ENCODE measurements at places on chromosomes 2 and 18.

DNA sequence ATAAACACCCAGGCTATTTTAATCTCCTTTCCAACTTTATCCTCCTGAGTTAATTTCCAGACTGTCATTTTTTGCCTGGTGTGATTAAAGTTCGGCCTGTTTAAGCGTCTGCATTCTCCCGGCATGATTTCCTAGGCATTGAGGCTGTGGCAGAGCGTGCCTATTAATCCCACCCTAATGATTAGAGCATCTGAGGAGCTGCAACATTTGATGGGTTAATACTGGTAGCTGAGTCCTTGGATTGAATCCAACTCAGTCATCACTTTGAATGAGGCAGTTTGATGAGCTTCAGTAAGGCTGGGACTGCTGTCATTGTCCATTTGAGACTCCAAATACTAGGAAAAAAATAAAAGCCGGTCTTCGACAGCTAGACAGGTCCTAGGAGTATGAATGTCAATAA, 882.5 kb downstream of the SLC4A3 start:
- no peak for DNase-seq

- no peak for DNase-seq
These were observed at the start of gene SLC16A14 for GRCh38 chr2:230068651-230069055. Gene SLC16A14 (minus strand): TSS chr2:230068924. CDS start chr2:230059352, 9,572 bp downstream.

- no peak for DNase-seq
These were observed 8.9 kb upstream of the NFE2L2 start for GRCh38 chr2:177273408-177273807.

DNA sequence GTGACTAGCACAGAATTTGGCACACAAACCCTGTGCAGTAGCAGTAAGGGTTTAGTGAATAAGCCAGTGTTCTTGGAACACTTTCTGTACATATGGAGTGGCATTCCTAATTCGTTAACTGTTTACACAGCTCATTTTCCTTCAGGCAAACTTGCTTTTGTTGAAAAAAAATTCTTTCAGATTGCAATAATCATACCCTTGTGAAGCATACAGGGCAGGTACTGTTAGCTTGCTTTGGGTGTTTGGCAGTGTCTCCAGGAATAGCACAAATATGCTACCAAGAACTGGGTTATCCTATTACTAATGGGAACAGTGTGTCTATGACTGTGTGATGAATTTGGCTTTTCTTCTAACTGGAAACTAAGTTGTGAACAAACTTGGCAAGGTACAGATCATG, 33.4 kb downstream of the UGP2 start:
- no peak for DNase-seq

GRCh38 chr2:96236882-96237281, 28.3 kb upstream of the STARD7 start:
- DNase-seq: no peak

GRCh38 chr2:74399785-74400184, 19.7 kb upstream of the DCTN1 start:
- DNase-seq: no peak

DNA sequence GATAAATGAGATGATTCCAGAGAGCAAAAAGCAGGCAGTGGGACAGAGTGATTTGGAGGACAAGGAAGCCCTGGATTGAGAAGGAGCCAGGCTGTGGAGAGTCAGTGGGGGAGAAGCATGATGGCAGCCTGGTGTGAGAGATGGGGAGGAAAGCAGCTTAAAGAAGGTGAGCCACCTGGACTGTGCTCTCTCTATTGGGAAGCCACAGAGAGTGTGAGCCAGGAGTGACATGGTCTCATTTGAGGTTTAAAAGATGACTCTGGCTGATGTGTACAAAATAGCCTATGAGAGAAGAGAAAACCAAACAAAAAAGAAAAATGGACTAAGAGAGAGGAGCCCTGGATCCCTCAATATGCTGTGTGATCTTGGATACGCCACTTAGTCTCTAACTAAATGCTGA, 12.9 kb upstream of the EPAS1 start:
- DNase-seq: no peak

DNA sequence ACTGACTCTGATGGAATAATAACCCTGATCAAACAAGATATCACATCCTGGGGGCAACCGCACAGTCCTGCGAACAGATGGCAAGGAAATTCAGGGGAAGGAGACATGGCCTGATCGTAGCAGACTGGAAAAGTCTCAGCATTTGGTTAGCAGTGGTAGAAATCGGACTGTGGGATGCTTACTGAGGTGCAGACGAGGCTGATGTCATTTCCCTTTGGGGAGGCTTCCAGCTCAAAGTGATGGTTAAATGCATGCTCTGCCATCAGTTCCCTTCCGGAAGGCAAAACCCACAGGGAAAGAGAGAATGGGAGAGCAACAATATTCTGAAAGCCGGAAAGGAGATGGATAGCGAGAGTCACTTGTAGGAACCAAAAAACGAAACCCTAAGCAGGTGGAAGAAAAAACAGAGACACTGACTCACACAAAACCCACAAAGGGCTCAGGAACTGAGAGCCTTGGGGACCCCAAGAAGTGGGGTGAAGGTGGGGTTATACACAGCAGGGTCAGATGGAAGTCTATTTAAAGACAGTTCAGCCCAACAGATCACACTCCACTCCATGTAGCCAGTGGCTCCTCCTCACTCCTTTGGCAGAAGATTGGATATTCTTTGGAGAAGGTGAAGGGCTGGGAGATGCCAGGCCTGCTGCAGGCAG, 93.1 kb downstream of the INPP5D start:
- DNase-seq: no peak

DNA sequence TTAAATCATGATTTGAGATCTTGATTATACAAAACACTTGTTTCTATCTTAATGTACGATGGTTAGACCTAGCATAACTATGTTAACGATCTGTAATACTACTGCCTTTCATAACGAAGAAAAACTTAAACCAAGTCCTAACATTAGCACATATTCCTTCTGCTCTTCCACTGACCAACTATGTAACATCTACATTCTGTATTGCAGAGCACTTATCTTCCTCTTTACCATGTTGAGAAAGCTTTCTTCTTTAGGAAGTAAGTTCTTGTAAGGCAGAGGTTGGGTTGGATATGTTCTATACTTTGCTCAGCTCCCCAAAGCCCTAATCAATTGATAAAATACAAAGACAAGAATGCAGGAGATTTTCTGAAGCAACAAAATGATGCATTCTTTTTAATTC, 7.9 kb upstream of the ZNF407 start:
- DNase-seq: no peak

- no peak for DNase-seq
These were observed 1.1 kb downstream of the HADHB start for GRCh38 chr2:26245810-26246209.

- no peak for DNase-seq
These were observed 146.6 kb upstream of the NCK2 start for GRCh38 chr2:105597806-105598803.

DNA sequence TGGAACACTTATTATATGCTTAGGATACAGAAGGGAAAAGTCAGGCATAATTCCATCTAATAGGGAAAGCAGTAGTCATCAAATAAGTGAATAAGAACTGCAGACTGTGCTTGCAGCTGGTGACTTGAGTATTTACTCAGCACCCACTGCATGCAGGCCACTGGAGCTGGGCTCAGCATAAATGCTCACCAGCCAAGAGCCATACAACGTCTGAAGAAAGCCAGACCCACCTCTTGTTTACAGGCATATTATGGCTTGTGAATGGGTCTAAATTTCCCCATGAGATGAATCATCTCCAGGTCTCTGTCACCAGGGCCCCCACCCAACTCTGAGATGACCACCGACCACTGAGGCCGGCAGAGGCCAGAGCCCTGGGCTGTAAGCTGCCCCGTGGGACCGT, 123.8 kb upstream of the PKDCC start:
- DNase-seq: no peak

DNA sequence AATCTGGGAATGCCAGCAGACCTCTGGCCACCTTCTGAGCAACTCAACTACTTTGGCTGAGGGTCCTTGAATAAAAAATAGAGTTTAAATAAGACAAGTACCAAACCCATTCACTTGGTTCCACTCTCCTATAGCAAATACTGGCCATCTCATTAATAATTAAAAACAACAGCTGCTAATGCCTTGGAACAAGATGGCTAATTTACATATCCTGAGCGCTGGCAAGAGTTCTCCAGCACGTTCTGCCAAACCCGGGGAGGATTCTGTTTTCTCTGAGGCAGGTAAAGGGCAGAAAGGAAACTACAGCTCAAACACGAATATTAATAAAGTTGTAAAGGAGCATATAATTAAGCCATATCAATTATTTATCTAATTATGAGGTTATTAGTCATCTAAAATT, 1123.7 kb downstream of the TDRD15 start:
- no peak for DNase-seq

DNA sequence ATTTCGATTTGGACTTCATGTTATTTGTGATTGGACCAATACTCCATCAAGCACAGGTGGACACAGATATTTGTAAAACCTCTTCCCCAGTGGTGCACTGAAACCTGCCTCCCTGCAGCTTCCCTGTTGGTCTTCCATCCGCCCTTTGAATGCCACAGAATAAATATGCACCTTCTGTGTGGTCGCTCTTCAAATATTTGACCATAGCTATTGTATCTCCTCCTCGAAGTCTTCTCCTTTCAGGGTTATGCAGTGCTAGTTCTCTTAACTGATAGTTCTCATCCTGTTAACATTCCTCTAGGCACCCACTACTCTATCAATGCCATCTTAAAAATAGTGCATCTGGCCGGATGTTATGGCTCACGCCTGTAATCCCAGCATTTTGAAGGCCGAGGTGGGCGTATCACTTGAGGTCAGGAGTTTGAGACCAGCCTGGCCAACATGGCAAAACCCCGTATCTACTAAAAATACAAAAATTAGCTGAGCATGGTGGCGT, 12.5 kb downstream of the SPATS2L start:
- DNase-seq: no peak

DNA sequence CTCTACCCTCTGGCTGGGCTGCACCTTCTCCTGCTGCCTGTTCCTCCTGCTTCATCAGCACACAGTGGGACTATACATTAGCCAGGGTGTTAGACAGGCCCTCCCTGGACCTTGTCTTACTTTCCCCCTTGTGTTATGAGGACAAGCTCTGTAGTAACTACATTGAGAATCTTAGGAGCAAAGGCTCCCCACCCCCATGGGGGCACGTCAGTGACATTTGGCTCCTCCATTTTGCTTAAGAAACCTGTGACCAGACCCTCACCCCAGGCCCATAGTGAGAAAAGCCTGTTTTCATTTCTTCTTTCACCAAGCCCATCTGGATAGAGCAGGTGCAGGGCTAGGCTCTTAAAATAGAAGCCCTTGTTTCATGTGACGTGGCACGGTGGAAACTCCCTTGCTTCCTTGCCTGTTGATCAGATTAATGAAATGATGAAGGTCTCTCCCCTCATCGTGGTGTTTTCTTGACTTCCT, 146.7 kb downstream of the RPIA start:
- no peak for DNase-seq

GRCh38 chr2:27914805-27915175, 24.3 kb downstream of the BABAM2 start:
- DNase-seq: no peak

- no peak for DNase-seq
These were observed 12.3 kb downstream of the B3GNT2 start for GRCh38 chr2:62208074-62208757.

DNA sequence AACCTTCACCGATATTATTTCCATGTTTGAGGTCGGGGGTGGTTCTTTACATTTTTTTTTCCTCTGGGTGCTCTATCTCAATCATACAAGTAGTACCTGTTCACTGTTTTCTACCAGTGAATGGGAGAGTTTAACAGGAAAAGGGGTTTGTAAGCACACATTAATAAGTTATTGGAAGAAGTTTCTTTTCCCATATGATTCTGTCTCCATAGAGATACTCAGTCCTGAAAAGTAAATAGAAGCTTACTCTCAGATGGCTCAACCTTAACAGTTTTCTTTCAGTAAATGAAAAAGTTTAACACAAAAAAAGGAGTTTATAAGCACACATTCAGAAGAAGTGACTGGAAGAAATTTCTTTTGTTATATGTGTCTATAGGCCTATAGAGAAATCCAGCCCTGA, 995.6 kb upstream of the SLC39A10 start:
- DNase-seq: no peak

DNA sequence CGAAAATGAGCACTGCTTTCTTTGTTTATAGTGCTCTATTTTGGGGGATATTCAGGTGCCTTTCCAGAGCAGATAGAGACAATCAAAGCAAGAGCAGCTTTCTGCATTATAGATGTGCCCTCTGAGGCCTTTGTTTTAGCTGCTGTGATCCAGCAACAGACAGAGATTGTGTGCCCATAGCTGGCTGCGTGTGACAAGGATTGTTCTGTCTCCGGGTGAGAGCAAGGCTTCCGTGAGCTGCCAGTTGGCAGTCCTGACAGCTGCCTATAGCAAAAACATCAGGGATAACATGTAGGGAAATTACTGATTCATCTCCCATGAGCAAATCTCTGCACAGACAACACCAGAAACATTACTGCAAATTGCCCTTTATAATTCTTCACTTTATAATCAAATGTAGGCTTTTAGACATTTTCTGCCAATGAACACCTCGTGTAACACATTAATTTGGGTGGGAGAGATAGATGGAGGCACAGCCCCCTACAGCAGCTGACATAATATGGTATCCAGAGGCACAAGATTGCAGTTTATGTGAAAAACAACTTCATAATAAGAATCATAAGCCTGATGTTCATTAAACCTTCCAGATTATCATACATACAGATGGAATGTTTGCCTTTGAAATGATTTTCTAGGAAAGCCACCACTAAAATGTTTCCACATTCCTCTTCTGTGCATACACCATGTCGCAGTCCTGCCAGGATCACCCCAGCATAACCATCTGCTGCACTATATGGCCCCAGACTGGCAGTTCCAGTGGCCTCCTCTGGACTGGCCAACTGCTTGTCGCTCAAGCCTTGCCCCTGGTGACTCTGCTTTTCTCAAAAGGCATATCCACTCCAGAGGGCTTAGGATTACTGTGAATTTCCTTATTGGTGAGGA, 131.2 kb downstream of the TRIB2 start:
- no peak for DNase-seq

DNA sequence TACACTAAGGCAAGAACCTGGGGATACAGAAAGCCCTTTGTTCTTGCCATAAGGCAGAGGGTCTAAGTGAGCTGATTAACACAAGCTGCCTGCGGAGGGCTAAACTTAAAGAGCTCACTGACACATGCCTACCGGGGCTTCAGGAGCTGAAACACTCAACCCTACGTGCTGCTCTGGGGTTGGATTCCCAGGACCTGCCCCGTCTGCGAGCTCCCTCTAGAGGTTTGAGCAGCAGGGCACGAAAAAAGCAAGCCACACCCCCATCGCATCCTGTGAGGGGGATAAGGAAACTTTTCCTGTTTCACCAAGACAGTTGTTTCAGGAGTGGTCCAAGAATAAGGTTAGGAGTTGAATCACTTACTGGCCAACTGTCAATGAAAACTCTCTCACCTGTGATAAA, 562.1 kb downstream of the TMX3 start:
- no peak for DNase-seq

- DNase-seq: no peak
These were observed 228.3 kb downstream of the LDLRAD4 start for GRCh38 chr18:13446610-13447461.

DNA sequence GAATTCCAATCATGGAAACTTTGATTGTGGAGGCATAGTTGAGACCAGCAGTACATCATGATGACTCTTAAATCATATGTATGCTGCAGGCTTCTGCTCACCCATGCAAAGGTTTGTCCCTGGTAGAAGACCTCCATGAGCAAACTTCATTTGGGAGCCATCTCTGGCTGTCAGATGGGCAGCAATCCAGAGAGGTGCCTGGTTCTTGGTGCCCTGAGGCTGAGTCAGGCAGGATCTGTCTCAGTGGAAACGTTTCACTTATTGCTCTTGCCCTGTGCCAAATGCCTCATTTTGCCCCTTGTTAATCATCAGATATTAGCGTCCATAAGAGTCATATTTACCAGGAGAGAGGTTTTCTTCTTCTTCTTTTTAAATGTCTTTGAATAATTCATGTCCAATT, 151.5 kb upstream of the CELF4 start:
- no peak for DNase-seq

GRCh38 chr2:74902281-74902860, 56.1 kb upstream of the POLE4 start:
- no peak for DNase-seq

Data from stimulated activated CD4-positive, alpha-beta T cell treated with anti-CD3 and anti-CD28 coated beads, TNF-alpha, amount 100 ng/mL, for 4 hours (primary cell).